Kasumi-1 (cell line): ENCODE measurements at places on chromosomes 12 and 14.

DNA sequence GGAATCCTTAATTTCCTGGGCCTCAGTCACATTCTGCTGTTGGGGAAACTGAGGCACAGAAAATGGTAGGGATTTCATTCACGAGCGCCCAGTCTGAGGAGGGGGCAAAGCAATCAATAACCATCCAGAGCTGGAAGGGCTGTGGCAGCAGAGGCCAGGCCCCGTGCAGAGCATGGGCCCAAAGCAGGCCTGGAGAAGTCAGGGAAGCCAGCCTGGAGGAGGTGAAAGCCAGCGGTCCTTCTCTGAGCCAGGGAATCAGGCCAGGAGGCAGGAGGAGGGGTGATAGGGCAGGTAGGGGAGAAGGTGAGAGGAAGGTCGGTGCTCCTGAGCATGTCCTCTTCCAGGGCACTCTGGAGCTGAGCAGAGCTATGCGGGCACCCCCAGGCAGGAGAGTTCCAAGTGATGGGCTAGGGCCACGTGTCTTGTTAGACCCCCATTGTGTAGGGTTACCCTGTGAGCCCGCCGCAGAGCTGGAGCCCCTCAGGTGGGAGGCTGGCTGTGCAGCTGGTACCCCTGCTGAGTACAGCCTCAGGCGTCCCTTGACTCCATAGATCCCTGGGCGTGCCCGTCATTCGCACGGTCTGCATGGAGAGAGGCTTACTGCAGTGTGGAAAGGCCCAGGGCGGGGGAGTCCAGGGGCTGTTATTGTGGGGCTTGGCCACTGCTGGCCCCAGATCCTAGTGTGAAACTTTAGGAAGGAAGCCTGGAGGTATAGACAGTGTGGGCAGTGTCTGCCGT, 4.8 kb downstream of the TNFAIP2 start:
- DNase-seq = no peak

DNA sequence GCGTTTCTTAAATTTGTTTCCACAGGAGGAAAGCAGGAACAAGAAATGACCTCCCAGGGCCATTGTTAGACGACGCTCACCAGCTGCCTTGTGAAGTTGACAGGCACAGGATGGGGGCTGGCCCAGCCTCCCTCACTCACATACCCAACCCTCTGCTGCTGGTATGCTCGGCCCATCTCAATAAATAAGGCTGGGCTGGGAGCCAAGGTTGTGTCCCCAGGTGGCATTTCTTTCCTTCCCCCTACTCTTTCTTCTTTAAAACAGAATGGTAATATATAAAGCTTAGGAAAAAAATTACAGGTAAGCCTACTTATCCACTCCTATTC, 93.0 kb downstream of the ACTN1 start:
- no peak for DNase-seq

GRCh38 chr12:26319511-26319910, 124.1 kb downstream of the SSPN start:
- DNase-seq = no peak

- DNase-seq = no peak
These were observed 35.7 kb downstream of the IGF1 start for GRCh38 chr12:102444707-102445106.

DNA sequence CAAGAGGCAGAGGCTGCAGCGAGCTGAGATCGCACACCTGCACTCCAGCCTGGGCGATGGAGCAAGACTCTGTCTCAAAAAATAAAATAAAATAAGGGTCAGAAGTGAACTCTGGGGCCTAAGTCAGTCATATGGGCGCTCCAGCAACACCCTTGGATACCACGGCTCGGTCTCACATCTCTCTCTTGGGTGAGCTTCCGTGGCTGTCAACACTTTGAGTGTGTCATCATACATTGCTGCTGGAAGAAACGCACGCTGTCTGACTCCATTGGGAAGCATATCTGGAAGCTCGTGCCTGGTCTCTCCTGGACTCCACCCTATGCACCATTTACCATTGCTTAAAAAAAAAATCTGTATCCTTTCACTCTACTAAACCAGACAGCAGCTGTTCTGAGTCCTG, 20.2 kb downstream of the GLRX5 start:
- DNase-seq = no peak

GRCh38 chr12:51911307-51911706, 4.0 kb downstream of the ACVRL1 start:
- no peak for DNase-seq

DNA sequence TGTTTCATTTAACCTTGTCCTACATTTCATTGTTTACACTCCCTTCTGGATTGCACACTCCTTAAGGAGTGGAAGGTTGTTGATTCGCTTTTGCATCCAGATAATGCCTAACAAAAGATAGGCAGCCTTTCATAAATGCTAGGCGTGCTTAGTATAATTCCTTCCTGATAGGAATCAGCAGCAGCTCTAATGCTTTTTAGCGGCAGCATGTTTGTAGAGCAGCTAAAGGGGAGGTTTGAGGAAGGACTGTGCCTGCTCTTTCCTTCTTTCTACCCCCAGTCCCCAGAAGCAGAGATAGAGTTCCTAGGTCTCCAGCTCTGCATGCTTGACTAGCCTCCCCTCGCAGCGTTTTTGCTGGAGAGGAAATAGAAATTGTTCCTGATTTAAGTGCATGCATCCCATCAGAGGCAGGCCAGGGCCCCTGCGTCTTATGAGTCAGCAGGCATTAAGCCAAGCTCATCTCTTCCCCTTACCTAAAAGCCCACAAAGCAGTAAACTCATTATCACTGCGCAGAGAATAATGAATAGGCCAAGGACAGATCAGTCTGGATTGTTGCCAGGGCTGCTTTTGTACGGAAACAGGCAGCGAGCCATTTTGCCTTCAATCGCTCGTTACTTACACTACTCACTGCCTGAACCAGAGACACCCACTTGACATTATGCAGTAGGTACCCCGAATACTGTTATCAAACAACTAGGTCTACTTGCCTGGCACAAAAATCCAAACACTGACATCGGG, 14.0 kb upstream of the TBPL2 start:
- peak; percentile 84 for DNase-seq

- no peak for DNase-seq
These were observed 600.5 kb downstream of the RERGL start for GRCh38 chr12:17489452-17489851.

DNA sequence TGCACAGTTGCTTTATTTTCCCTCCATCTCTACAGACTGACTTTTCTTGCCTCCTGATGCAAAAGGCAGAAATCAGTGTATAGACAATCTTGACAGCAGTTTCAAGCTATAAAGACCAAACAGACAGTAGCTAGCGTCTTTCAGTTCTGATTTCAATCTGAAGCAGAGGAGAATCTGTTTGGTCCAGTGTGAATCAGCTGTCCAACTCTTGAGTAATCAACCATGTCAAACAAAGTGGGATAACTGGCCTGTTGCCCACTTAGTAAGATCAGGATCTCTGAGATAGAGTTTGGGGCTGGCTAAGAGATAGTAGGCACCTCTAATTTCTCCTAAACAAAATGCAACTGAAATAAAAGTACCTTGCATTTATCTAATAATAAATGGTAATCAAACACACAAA, 797.4 kb upstream of the FBXO33 start:
- DNase-seq = no peak

GRCh38 chr12:102961466-102961855, 4.0 kb downstream of the ASCL1 start:
- no peak for DNase-seq

DNA sequence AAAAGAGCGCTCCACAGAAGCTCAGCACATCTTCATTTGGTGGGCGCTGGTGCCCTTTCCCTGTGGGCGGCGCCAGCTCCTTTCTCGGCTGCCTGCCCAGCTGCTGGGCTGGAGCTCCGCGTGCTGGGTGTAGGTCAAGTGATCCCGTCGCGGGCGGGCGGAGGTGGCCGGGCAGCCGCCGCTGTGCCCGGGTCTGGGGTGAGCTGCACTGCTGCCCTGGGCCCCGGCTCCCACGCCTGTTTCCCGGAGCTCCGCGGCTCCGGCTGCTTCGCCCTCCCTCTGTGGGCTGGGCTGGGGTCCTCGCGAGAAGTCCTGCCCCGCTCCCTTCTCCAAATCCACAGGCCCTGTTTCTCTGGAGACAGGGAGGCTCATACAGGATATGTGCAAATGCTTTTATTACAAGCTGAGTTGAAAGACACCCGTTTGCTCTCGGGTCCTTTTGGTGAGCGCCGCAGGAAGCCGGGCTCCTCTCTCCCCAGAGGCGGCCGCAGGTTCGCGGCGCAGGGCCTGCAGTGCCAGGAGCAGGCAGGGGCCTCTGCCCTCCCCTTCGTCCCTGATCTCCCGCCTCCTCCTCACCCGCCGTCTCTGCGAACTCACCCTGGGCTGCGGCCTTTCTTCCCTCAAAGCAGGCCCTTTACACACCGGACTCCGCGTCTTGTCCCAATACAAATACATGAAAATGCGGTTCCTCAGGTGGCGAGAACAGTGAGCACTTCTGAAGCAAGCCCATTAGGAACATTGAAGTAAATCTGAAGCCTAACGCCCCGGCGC, 67.8 kb upstream of the CAPRIN2 start:
- DNase-seq = peak; percentile 64

GRCh38 chr12:42969355-42969754, 379.8 kb upstream of the PRICKLE1 start:
- DNase-seq = no peak

DNA sequence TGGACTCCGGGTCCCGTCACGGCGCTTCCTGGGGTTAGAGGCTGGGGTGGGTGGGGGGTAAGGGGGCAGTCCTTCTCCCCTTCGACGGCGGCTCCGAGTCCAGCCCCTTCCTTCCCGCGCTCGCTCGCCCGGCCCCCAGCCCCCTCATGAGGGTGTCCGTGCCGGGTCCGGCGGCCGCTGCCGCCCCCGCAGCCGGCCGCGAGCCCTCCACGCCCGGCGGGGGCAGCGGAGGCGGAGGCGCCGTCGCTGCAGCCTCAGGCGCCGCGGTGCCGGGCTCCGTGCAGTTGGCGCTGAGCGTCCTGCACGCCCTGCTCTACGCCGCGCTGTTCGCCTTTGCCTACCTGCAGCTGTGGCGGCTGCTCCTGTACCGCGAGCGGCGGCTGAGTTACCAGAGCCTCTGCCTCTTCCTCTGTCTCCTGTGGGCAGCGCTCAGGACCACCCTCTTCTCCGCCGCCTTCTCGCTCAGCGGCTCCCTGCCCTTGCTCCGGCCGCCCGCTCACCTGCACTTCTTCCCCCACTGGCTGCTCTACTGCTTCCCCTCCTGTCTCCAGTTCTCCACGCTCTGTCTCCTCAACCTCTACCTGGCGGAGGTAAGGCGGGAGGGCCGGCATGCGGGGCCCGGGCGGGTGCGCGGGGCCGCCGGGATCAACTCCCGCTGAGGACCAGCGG, 500 bp downstream of the GPR137C start:
- peak; percentile 27 for DNase-seq

DNA sequence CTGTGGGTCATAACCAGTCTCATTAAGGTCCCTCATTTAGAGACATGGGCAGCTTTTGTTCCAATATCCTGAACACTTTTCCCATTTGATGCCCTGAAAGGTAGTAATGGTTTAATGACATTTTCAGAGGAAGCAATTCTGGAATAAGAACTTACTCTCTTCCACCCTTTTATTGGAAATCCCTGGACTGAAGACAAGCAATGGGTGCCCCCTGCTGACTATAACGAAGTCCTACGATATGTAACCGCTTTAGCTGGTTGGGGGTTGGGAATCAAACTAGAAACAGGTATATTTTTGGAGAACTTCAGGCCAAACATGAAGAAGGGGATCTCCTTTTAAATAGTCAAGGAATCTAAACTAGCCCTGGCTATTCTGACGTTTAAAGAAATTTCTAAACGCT, 20.5 kb downstream of the SARNP start:
- DNase-seq = peak; percentile 53

DNA sequence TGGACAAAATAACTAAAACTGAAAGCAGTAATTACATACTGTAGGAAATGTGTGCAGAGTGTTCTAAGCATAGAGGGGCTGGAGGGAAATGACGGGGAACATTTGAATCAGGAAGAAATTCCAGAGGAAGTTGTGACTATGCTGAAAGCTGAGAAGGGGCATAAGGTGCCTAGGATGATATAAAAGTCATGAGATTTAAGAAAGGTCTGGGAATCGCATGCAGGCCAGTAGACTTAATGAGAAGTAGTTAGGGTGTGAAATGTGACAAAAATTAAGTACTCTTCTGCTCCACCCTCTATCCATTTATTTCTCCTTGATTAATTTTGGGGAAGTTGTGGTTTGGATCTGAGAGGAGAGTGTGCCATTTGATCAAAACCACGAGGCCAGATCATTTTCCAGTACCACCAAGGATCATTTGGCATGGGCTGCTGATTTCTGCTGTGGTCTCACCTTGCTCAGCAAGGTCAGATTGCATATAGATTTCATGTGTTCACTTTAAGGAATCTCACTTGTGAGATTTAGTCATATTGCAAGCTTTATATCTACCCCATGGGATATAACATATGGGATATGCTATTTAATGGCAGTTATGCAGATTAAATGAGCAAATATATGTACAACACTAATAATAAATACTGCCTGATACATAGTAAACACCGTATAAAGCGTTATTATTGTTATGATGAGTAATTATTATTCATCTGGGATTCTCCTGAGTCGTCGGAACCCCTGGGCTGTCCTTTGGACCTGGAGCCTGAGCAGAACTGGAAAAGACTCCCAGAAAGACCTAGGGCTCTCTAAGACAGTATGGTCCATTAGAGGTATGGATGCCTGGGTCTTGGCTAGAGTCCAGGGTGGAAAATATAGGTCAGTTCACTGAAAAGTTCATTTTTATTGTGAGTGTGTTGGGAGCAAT, 72.3 kb downstream of the SRGAP1 start:
- DNase-seq = peak; percentile 41

- no peak for DNase-seq
These were observed 12.9 kb downstream of the P2RX4 start for GRCh38 chr12:121222847-121223246.

- DNase-seq = no peak
These were observed 29.6 kb downstream of the EEA1 start for GRCh38 chr12:92899386-92900001.

DNA sequence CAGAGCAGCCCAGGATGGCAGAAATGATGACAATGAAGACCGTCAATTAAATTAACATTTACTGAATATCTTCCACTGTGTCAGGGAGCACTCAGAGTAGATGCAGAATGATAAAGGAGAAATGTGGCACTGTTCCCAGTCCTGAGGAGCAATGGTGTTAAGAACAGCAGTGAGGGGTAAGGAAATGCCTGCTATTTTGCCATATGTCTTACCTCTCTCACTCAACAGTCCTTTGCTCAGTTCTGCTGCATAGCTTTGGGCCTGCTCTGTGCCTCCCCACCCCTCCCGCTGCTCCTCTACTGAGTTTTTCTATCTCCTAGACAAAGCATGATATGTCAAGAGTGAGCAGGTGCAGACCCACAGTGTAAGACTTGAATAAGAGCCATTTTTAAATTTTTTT, 318.8 kb downstream of the NAV3 start:
- no peak for DNase-seq

DNA sequence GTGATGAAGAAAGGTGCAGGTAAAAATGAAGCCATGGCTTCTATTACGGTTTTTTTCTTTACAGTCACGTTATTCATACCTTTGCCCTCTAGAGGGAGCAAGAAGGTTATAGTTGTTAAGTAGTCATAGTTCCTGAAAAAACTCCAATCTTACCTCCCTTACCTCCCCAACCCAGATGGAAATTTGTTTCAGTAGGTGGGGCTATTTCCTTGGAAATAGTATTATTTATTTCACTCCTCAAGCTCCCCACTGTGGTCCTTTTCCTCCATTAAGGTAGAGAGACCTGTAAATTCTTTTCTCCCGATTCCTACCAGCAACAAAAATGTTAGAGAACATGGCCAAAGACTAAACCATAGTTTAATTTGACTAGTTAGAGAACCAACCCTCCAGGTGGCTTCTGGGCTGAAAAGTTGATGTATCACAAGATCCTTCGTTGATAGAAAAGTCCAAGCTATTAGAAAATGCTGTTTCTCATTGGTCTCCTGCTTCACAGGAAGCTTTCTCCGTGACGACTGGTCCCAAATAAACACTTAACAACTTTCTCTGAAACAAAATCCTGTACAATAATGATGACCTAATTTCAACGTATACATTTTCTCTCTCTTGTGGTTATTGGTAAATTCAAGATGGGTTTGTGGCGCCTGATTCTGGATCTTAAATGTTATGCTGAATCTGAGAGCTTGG, 43.5 kb downstream of the TMX1 start:
- peak; percentile 76 for DNase-seq
